Suprapubic skin (tissue), 4 donors: ENCODE measurements at places on chromosomes 4 and X. TPM values are rescaled to one million over a fixed set of nuclear protein-coding genes. Genes with fewer than 3 reads are reported as not detected.

GRCh38 chrX:57121162-57121755 is at the start of gene SPIN2B:
Gene SPIN2B, minus strand, starts transcription at chrX:57121548.
- peak within 1 kb of the TSS; percentile 62 for H3K4me3 ChIP-seq
- H3K27ac ChIP-seq: peak within 1 kb of the TSS; percentile 72
- peak; percentile 83 for DNase-seq
- H3K27me3 ChIP-seq: no peaks in the 10 kb centered on the region

GRCh38 chr4:91057871-91058270 is 930.7 kb downstream of the CCSER1 start:
- H3K4me3 ChIP-seq: no peak overlapping the region
- DNase-seq: no peak
- H3K36me3 ChIP-seq: no peaks in the 10 kb centered on the region
- H3K27me3 ChIP-seq: no peaks in the 10 kb centered on the region

GRCh38 chr4:84498935-84499623 is at the start of gene NKX6-1:
Gene NKX6-1, minus strand, starts transcription at chr4:84499292. Its CDS starts 1,064 bp downstream, at chr4:84498228.
- H3K4me1 ChIP-seq: peaks cover 47% of the 10 kb centered on the region
- H3K36me3 ChIP-seq: no peaks in the 10 kb centered on the region
- peak; percentile 72 for DNase-seq
- H3K4me3 ChIP-seq: peak within 1 kb of the TSS; percentile 49
- H3K27me3 ChIP-seq: peaks cover 100% of the 10 kb centered on the region

- no peak overlapping the region for H3K27ac ChIP-seq
- DNase-seq: peak; percentile 48
Observed at GRCh38 chrX:1397441-1398270, 5.7 kb upstream of the SLC25A6 start.

GRCh38 chr4:157824021-157824420 is 348.8 kb downstream of the GASK1B start:
- H3K36me3 ChIP-seq: no peaks in the 10 kb centered on the region
- H3K4me1 ChIP-seq: no peaks in the 10 kb centered on the region
- H3K4me3 ChIP-seq: no peak overlapping the region

DNA sequence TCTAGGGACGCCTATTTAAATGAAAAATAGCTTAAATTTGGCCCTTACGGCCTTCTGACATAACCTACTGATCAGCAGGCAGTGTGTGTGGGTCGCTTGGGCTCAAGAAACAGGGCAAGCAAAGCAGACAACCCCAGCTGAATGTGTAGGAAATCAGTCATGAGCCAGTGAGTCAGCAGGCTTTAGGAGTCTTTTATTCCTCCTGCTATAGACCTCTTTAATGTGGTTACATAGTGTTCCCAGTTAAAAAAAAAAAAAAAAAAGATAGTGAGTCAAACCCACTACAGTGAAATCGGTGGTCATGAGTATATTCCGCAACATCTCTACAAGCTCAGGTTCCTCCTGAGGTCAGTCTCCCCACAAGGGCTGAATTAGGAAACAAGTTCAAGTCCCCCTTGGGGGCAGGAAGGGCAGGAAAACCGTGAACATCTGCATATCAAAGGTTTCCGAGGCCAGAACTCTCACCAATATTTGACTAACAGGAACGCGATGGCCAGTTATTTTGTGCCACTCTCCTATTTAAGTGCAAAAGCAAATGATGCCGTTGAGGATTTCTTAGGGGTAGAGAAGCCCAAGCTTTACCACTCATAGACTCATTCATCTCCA is 32.7 kb downstream of the ACSL1 start:
- H3K4me3 ChIP-seq: no peak overlapping the region
- no peaks in the 10 kb centered on the region for H3K27me3 ChIP-seq
- peaks cover 16% of the 10 kb centered on the region for H3K4me1 ChIP-seq
- no peak for DNase-seq
- H3K27ac ChIP-seq: peak overlapping the region; percentile 10

GRCh38 chr4:183596067-183596757 is 62.8 kb downstream of the RWDD4 start:
- no peaks in the 10 kb centered on the region for H3K4me1 ChIP-seq
- DNase-seq: no peak
- no peaks in the 10 kb centered on the region for H3K36me3 ChIP-seq
- no peak overlapping the region for H3K4me3 ChIP-seq

DNA sequence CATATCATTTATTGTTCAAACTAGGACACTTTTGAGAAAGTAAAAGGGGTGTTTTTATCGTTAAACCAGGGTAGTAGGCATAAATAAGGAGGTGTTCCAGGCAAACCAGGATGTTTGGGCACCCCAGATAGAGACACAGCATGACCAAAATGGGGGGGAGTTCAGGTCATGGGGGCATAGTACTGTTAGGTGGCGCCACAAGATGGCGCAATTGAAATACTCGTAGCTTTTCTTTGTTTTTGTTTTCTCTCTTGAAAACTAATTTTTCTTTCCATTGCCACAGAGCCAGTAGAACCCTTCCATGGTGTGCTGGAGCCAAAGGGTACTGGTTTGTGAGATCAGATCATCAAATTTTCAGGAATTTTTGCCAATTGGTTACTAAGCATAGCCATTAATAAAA is 283.4 kb downstream of the BCOR start:
- no peaks in the 10 kb centered on the region for H3K27me3 ChIP-seq
- DNase-seq: no peak
- H3K4me3 ChIP-seq: no peak overlapping the region
- no peak overlapping the region for H3K27ac ChIP-seq
- H3K36me3 ChIP-seq: no peaks in the 10 kb centered on the region

DNA sequence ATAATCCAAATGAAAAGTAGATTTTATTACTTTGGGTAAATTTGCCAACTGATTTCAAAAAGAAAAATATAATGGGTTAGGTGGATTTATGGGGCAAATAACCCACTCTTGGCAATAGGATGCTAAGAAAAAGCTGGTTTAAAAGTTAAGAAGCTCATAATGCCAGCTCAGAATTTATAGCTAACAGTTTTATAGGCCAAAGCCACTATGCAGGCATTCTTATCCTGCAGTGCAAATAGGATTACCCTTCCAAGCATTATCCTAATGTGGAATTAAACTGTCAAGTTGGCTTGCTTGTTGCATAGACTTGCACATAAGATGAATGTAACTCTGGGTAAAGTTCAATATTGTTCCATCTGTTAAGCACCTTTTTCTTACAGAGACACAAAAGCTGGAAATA is 703.0 kb downstream of the PCDH18 start:
- no peaks in the 10 kb centered on the region for H3K27me3 ChIP-seq
- no peak overlapping the region for H3K4me3 ChIP-seq
- no peak for DNase-seq
- H3K27ac ChIP-seq: no peak overlapping the region

DNA sequence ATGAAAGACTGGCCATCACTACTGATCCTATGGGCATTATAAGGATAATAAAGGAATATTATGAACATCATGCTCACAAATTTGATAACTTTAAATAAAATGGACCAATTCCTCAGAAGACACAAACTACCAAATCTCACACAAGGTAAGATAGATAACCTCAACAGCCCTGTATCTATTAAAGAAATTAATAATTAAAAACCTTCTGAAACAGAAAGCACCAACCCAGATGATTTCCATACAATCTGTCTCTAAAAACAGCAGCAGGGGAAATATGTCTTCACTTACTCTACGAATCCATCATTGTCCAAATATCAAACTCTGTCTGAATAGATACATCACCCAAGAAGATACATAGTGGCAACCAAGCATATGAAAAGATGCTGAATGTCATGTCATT is 55.2 kb downstream of the LCORL start:
- H3K4me3 ChIP-seq: no peak overlapping the region
- no peaks in the 10 kb centered on the region for H3K27me3 ChIP-seq
- DNase-seq: no peak
- H3K4me1 ChIP-seq: peaks cover 5% of the 10 kb centered on the region
- no peak overlapping the region for H3K27ac ChIP-seq

DNA sequence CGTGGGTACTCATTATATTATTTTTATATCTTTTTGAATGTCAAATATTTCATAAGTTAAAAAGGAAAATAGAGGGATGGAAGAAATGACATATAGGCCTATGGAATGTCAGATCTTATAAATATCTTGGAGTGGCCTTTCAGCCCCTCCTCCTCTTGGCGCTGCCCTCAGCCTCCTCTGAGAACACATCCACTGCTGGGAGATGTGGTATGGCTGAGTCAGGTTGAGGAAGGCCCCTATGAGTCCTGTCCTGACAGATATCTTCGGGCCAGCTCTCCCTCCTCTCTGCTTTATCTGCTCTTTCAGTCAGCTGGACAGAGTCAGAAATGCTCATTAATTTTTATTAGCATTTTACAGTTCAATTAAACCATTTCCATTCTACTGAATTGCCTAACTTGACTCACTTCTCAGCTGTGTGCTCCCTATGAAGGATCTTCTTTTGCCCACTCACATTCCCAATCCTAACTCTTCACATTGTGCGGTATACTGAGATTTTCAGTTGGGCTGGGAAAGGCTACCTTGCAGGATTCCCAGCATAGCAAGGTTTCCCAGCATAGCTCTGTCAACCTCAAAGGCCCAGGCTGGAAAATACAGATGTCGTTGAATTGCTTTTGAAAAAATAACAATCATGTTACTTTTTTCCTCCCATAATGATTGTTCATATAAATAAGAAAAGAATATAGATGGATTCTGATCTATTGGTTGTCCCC is 128.0 kb downstream of the ARHGEF9 start:
- no peak for DNase-seq
- H3K36me3 ChIP-seq: peaks cover 4% of the 10 kb centered on the region
- H3K27ac ChIP-seq: no peak overlapping the region

DNA sequence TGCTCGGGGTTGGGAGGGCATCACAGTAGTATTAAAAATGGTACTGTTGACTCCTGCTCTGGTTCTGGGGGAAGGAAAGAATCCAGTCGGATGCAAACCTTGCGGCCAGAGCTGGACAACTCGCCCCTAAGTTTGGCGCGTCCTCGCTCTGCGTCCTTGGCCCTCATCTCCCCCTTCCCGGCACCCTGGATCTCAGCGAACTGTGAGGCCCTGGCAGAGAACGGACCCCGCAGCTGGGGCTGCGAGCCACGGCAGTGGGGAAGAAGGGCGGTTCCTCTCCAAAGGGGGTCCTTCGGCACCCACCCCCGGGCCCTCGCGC is 14.0 kb downstream of the ARHGEF6 start:
- DNase-seq: no peak
- no peaks in the 10 kb centered on the region for H3K27me3 ChIP-seq
- peak overlapping the region; percentile 61 for H3K4me3 ChIP-seq
- H3K36me3 ChIP-seq: no peaks in the 10 kb centered on the region
- H3K4me1 ChIP-seq: peaks cover 8% of the 10 kb centered on the region

DNA sequence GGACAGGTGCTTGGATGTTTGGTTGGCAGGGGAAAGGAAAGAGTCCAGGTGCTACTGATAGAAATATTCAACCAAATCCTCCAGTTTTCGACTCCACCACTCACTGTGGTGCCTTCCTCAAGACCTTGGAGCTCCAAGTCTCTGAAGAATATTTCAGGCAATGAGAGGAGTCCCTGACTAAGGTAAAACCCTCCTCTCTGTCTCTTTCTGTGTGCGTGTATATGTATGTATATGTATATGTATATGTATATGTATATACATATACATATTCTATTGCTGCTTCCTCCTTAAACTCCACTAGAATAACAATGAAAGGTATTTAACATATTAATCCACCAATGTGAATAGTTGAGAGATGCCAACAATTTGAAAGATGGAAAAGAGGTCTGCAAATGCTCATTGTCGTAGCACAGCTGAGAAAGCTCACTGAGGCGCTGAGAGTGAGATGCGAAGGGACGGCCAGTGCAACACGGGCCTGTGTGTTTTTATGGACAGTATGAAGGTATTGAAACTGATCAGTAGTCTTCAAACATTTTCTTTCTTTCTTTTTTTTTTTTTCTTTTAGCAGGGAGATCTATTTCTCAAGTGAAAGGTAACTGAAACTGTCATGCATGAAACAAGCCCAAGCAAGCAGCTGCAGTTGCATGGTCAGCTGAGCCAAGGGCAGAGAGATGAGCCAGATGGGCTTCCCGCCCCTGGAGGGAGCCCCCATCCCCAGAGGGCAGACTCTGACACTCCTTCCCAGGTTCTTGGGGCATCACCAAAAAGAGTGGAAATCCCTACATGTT is 41.1 kb upstream of the HS3ST1 start:
- no peaks in the 10 kb centered on the region for H3K27me3 ChIP-seq
- no peaks in the 10 kb centered on the region for H3K4me1 ChIP-seq
- no peak overlapping the region for H3K27ac ChIP-seq
- no peak overlapping the region for H3K4me3 ChIP-seq
- no peak for DNase-seq
- no peaks in the 10 kb centered on the region for H3K36me3 ChIP-seq

DNA sequence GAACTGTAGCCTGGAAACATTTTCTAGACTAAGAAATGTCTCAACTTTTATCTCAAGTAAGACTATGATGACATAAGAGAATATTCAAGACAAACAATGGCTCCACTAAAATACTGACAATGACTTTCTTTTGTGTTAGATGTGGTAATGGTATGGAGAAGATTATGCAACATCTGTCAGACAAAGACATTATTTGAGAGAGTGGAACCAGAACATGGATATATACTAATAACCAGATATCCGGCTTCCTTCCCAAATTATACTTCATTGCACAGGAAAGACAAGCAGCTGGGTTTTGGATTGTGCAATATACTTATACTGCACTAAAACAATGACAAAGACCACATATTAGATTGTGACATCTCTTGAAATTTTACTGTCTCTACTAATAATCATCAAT is 290.8 kb upstream of the GIMD1 start:
- no peak for DNase-seq
- H3K27ac ChIP-seq: no peak overlapping the region
- H3K27me3 ChIP-seq: no peaks in the 10 kb centered on the region
- no peaks in the 10 kb centered on the region for H3K4me1 ChIP-seq
- no peak overlapping the region for H3K4me3 ChIP-seq

DNA sequence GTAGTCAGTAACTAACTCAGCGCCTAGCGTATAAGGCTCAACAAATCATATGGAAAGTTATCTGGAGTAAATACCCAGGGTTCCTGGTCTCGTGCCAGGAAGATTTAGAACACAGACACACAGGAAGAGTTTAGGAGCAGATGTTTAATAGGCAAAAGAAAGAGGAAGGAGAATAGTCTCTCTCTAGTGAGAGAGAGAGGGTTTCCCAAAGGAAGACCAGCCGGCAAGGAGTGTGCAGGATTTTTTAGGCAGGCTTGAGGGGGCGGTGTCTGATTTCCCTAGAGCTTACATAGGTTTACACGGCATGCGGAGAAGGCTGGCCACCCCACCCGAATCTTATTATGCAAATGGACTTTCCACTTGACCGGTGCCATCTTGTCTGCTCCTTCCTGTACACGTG is 284.0 kb upstream of the FRG1 start:
- no peak overlapping the region for H3K27ac ChIP-seq
- H3K36me3 ChIP-seq: no peaks in the 10 kb centered on the region
- DNase-seq: no peak
- H3K4me3 ChIP-seq: no peak overlapping the region
- no peaks in the 10 kb centered on the region for H3K4me1 ChIP-seq
- H3K27me3 ChIP-seq: no peaks in the 10 kb centered on the region

- no peak overlapping the region for H3K27ac ChIP-seq
- H3K36me3 ChIP-seq: no peaks in the 10 kb centered on the region
- no peaks in the 10 kb centered on the region for H3K27me3 ChIP-seq
- no peaks in the 10 kb centered on the region for H3K4me1 ChIP-seq
- DNase-seq: no peak
Observed at GRCh38 chr4:176052744-176053143, 12.9 kb upstream of the WDR17 start.

Gene SYN1
- 0.89 TPM for total RNA-seq

Gene MSN
- 163 TPM for total RNA-seq

Gene CENPC
- 21.8 TPM for total RNA-seq

Gene FGA
- total RNA-seq: not detected

Gene AKAP4
- total RNA-seq: not detected

Gene POF1B
- 330 TPM for total RNA-seq

Gene ARHGEF6
- total RNA-seq: 8.2 TPM

Gene PDGFC
- 20.3 TPM for total RNA-seq

Gene PABPC1L2A
- not detected for total RNA-seq

Gene FUNDC2
- 22.9 TPM for total RNA-seq

Gene TNMD
- total RNA-seq: 9.0 TPM

Gene NLGN3
- 0.97 TPM for total RNA-seq

Gene AMELX
- not detected for total RNA-seq
